ENCODE measurements at places on chromosomes 7 and 10. TPM values are rescaled to one million over a fixed set of nuclear protein-coding genes. Genes with fewer than 3 reads are reported as not detected.

DNA sequence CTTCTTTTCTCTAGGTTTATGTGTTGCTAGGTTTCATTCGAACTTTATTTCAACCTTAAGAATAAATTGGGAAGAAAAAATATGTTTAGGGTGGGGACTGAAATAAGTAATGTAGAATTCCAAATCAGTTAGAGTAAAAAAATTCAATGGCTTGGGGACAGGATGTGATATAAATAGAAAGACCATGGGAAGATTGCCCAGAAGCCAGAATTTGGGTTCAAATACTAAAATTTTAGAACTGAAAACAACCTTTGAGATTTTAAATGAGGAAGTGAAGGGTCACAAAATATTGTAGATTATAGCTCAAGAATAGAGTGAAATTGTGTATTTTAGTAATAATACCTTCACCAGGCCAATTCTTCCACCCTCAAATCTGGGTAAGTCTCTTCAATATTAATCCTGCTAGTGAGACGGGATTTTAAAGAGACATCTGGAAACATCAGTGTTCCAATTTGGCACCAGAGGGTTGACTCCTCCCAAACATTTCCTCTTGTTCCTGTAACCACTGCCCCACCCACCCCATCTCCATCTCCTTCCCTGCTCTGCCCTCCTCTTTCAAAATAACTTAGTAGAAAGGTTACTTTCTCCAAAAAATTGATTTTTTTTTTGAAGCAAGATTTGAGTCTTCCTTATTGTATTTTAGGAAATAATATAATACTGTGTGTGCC is 51.3 kb upstream of the FAM3C start:
- peak overlapping the region; percentile 26 for H3K4me3 ChIP-seq
- DNase-seq, result peak; percentile 63
- no peaks in the 10 kb centered on the region for H3K36me3 ChIP-seq
- no peaks in the 10 kb centered on the region for H3K27me3 ChIP-seq
- H3K4me1 ChIP-seq, result peaks cover 6% of the 10 kb centered on the region

DNA sequence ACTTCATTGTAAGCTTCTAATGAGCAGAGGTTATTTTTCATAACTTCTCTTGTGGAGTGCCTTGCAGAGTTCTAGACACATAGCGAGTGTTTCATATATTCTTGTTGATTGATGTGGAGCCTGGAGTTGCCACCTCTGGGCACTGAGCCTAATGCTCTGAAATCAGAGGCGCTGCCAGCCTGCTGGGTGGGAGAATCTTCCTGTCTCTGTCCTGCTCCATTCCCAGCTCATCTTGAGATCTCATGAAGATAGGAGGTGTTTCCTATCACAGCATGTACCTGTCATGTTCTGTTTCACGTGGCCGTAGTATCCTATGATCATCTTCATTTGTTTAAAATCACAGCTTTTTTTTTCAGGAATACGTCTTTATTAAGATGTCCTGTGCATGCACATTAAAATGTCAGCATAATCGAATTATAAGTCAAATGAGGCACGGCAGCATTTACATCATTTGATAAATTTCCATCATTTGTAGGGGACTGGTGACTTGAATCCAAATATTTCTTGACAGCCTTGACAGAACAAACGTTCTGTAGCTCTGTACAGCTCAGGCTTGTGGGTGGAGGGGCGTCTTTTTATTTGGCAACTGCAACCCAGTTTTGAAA is 393.0 kb downstream of the PHTF2 start:
- DNase-seq, result no peak
- H3K27me3 ChIP-seq, result no peaks in the 10 kb centered on the region
- no peaks in the 10 kb centered on the region for H3K36me3 ChIP-seq
- peaks cover 4% of the 10 kb centered on the region for H3K4me1 ChIP-seq
- no peak overlapping the region for H3K27ac ChIP-seq

DNA sequence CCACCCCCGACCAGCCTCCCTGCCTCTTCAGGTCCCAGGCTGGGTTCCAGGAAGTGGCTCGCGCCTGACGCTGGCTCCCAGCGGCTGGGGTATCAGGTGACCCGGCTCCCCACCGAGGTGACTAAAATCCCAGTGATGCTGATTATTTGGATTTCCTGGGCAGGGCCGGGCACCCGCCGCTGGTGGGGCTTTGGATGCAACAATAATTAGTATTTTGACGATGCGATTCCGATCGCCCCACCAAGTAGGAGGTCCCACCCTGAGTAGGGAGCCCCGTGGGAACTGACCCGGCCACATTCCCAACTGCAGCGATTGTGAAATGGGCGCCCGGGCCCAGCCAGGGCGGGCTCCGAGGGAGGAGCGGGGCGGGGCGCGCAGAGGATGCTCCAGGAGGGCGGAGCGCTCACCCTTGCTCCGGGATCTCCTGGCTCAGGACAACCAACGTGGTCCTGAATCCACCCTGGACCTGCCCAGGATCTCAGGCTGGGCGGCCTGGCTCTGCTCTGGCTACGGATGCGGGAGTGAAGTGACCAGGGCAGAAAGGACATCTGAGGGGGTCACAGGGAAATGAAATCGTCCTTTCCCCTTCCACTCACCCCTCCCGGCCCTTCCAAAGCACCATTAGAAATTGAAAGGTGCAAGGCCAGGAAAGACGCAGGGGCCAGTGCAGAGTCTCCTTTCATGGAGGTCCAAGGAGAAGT is 32.6 kb downstream of the DUSP5 start:
- peaks cover 4% of the 10 kb centered on the region for H3K4me1 ChIP-seq
- H3K27ac ChIP-seq, result no peak overlapping the region
- no peaks in the 10 kb centered on the region for H3K36me3 ChIP-seq
- no peaks in the 10 kb centered on the region for H3K27me3 ChIP-seq
- DNase-seq, result peak; percentile 44
- H3K4me3 ChIP-seq, result peak overlapping the region; percentile 20

- H3K4me1 ChIP-seq, result peaks cover 16% of the 10 kb centered on the region
- no peak overlapping the region for H3K4me3 ChIP-seq
- H3K27ac ChIP-seq, result peak overlapping the region; percentile 45
- peak; percentile 84 for DNase-seq
- H3K36me3 ChIP-seq, result no peaks in the 10 kb centered on the region
Observed at GRCh38 chr7:37354656-37355131, 94.0 kb downstream of the ELMO1 start.

DNA sequence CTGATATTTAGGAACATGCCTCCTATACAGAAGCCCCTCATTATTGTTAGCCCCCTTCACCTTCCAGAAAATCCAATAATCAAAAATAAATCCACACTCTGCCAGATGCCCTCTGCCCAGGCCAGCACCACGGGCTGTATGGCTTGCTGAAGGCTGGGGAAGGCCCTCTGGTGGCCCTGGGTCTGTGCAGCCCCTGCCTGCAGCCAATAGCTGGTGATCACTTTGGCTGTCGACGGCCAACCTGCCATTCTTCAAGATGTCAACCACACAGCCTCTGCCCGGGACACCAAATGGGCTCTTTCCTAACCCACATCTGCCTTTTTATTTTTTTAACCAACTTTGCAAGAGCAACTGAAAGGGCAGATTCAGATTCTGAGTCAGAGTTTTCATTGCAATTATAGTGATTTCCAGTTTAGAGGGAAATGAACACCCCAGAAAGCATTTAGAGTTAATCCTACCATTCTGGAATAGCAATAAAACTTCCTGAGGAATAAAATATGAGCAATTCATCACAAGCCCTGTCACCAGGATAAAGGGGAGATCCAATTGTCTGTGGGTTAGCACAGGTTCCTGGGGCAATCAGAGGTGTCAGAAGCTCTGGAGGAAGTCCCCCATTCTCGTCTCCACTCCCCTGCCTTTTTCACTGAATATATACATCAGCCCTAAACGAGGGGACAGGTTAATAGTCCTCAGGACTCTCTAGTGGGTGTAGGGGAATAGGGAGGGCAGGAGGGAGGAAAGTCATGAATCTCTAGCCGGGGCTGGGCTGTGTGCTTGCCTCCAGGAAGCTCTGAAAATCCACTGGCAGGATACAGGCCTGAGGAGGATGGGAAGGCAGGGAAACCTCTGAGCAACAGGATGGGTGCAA is 211.3 kb downstream of the GRID1 start:
- H3K4me3 ChIP-seq, result no peak overlapping the region
- no peaks in the 10 kb centered on the region for H3K27me3 ChIP-seq
- no peaks in the 10 kb centered on the region for H3K36me3 ChIP-seq
- DNase-seq, result no peak

DNA sequence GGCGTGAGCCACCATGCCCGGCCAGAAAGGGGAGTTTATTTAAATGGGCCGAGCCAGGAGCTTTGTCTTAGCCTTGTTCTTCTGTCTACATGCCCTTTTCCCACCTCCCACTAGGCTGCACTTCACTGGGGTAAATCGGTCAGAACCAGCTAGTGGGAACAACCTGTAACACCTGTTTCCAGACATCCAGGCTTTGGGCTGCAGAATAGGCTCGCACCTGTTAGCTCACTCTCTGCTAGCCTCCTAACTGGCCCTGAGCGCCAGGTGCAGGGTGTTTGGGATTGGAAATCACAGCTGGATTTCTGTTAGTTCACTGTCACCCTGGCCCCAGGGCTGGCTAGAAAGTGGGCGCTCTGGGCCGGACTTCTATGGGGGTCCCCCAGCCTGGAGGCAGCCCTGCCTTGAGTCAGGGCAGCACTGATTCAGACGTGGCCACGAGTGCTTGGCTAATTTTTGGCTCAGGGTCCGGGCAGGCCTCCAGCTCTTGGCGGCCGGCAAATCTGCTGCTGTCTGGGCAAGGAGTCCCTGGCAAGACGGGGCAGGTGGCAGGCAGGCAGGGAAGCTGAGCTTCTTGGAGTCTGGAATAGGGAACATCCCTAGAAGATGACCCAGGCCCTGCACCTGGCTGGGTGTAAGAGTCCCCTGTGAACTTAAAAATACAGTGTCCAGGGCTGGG is 48.6 kb downstream of the GTF2IRD1 start:
- no peaks in the 10 kb centered on the region for H3K36me3 ChIP-seq
- H3K27ac ChIP-seq, result peak overlapping the region; percentile 66
- H3K4me3 ChIP-seq, result no peak overlapping the region
- H3K4me1 ChIP-seq, result no peaks in the 10 kb centered on the region
- no peaks in the 10 kb centered on the region for H3K27me3 ChIP-seq
- DNase-seq, result peak; percentile 80

DNA sequence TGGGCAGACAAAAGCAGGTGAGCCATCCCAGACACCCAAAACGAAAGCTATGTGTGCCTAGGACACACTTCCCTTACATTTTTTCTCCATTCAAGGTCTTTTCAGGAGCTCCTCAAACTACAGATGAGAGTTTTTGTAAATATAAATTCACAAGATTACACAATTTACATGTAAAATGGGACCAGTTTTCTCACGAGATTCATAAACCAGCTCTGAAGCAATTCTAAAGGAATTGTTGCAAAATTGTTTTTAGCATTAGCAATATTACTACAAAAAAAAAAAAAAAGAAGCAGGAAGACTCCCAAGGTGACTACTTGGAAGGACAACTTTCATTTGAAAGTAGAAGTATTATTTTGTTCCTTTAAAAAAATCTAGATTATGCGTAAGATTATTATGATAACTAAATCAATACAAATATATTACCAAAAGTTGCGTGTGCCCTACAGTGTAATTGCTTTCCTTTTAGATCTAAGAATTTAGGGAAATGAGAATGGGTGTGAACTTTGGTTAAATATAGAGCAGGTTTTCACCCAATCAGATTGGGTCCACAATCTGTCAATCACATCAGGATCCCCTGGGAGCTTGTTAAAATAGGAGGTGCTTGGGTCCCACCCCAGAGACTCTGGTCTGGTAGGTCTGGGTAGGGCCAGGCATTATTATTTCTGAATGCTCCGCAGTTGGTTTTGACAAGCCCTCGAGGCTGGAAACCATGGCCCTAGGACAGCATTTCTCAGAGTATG is 72.2 kb downstream of the TBXAS1 start:
- H3K36me3 ChIP-seq, result no peaks in the 10 kb centered on the region
- H3K4me3 ChIP-seq, result no peak overlapping the region
- no peak overlapping the region for H3K27ac ChIP-seq
- no peaks in the 10 kb centered on the region for H3K4me1 ChIP-seq

- peaks cover 17% of the 10 kb centered on the region for H3K4me1 ChIP-seq
- H3K36me3 ChIP-seq, result no peaks in the 10 kb centered on the region
- H3K4me3 ChIP-seq, result no peak overlapping the region
- peak overlapping the region; percentile 46 for H3K27ac ChIP-seq
Observed at GRCh38 chr10:6071181-6072175, 9.3 kb upstream of the IL2RA start.

GRCh38 chr7:141208539-141208938 is 134.7 kb downstream of the TMEM178B start:
- H3K4me1 ChIP-seq, result no peaks in the 10 kb centered on the region
- H3K27me3 ChIP-seq, result no peaks in the 10 kb centered on the region
- H3K4me3 ChIP-seq, result no peak overlapping the region

GRCh38 chr7:116334555-116334954 is 124.2 kb downstream of the TES start:
- H3K4me1 ChIP-seq, result peaks cover 16% of the 10 kb centered on the region
- no peak for DNase-seq
- H3K27ac ChIP-seq, result no peak overlapping the region
- no peak overlapping the region for H3K4me3 ChIP-seq

- H3K4me3 ChIP-seq, result no peak overlapping the region
- H3K4me1 ChIP-seq, result no peaks in the 10 kb centered on the region
- H3K36me3 ChIP-seq, result no peaks in the 10 kb centered on the region
- H3K27ac ChIP-seq, result no peak overlapping the region
- DNase-seq, result no peak
- no peaks in the 10 kb centered on the region for H3K27me3 ChIP-seq
Observed at GRCh38 chr10:10092581-10092980, 925.1 kb upstream of the CELF2 start.

- DNase-seq, result no peak
- H3K27me3 ChIP-seq, result peaks cover 5% of the 10 kb centered on the region
- H3K4me1 ChIP-seq, result no peaks in the 10 kb centered on the region
- no peaks in the 10 kb centered on the region for H3K36me3 ChIP-seq
Observed at GRCh38 chr10:14296065-14296709, 34.5 kb downstream of the FRMD4A start.

DNA sequence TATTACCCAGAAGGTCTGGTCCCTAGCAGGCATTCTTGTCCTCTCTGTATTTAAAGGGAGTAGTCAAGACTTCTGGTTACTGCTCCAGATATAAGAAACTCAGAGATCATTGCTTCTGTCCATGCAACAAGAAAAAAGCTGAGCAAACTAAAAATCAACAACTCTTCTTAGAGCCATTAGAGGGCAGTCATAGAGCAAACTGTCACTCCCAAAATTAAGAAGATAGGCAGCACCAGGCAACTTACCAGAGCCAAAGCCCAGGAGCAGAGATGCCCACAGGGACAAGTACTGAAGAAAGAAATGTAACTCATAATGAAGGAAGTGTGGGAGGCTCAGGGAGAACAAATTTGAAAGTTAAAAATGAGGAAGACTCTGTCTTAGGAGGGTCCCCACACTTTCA is 472.9 kb upstream of the COBL start:
- H3K27ac ChIP-seq, result no peak overlapping the region
- no peaks in the 10 kb centered on the region for H3K4me1 ChIP-seq
- no peaks in the 10 kb centered on the region for H3K36me3 ChIP-seq
- DNase-seq, result no peak
- H3K4me3 ChIP-seq, result no peak overlapping the region

HOXA5 gene
- total RNA-seq, result not detected

SLC13A1 gene
- not detected for total RNA-seq

ZNF488 gene
- total RNA-seq, result not detected

ARHGAP12 gene
- total RNA-seq, result 17.6 TPM

CPN1 gene
- not detected for total RNA-seq

FAM131B gene
- 0.79 TPM for total RNA-seq

ATOH7 gene
- not detected for total RNA-seq

CPA2 gene
- not detected for total RNA-seq
